CD4-positive, alpha-beta memory T cell (primary cell): ENCODE measurements at places on chromosomes 5 and 9.

GRCh38 chr5:74316064-74316603 lies 324.4 kb downstream of the ENC1 start:
- DNase-seq, result no peak

GRCh38 chr5:132677191-132677590 lies 3.4 kb downstream of the IL4 start:
- DNase-seq, result no peak

GRCh38 chr5:139278540-139279274 lies 14.8 kb upstream of the MATR3 start:
- no peak for DNase-seq

DNA sequence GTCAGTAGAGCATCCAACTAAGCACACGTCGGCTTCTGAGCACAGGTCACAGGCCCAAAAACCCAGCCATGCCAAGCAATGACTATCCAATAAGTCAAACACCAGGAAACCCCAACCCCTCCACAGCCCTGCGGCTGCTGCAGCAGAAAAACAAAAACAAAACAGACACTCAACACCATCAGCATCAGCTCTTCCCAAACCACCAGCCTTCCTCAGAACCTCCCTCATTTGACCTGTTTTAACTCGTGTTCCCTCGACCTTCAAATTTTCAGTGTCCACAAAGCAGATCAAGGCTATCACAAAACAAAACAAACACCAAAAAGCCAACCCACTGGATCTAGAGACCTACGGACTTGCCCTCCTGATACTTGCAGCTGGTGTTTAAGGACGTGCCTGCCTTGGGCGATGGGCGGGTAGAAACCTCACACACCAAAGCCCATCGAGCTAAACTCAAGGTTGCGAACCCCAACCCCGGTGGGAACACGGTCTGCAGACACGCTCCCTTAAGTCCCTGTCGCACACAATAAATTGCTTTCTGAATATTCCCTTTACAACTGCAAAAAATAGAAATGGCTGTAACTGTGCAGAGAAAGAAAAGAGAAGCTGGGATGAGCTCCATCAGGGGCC lies 247.1 kb upstream of the ANKRD55 start:
- peak; percentile 53 for DNase-seq

DNA sequence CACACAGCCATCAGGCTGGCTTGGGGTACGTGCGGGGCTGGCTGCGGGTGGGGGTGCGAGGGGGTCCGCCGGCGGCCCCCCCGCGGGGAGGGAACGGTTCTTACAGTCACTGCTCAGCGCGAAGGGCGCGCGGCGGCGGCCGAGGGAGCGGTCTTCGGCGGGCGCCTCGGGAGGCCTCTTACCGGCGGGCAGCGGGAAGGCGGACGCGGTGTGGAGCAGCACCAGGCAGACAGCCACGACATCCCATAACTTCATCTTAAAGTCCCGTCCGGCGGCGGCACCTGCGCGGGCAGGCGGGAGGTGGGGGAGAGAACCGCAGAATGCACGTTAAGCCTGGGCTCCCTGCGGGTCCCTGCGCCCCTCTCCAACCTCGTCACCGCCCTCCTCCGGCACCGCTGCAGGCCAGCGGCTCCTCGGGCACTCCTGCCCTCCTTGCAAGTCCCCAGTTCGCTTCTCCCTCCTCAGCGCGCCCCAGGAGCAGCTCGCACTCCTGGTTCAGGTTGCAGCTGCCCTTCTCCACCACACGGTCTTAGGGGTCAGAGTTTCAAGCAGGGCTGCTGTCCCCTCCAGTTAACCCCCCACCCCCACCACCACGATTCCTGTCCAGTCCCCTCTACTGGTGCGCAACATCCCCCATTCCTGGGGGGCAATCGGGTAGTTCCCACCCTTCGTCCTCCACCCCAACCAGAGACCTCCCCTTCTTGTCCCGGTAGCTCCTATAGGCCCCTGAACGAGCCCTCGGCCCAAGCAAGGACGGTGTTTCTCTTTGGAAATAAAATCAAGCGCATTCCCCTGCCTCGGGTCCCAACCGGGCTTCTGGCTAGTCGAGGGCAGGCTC lies 5.1 kb downstream of the GDNF start:
- no peak for DNase-seq

DNA sequence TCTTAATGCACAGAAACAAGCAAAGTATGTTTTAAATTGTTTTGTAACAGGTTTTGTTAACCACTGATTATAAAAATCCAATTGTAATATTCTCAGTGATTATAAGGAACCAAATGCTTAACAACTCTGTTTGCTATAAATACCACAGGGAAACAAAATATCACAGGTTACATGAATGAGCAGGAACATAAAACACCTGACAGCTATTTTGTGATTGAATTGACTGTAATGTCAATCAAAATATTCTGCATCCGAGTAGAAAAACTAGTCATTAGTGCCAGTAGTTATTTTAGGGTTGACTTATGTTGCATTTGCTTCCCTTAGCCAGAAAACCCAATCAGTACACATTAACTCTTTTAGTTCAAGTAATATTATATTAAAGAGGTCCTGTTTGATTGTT lies 1707.8 kb upstream of the ACO1 start:
- DNase-seq, result no peak

GRCh38 chr9:26426551-26427131 lies 466.0 kb downstream of the CAAP1 start:
- DNase-seq, result no peak

DNA sequence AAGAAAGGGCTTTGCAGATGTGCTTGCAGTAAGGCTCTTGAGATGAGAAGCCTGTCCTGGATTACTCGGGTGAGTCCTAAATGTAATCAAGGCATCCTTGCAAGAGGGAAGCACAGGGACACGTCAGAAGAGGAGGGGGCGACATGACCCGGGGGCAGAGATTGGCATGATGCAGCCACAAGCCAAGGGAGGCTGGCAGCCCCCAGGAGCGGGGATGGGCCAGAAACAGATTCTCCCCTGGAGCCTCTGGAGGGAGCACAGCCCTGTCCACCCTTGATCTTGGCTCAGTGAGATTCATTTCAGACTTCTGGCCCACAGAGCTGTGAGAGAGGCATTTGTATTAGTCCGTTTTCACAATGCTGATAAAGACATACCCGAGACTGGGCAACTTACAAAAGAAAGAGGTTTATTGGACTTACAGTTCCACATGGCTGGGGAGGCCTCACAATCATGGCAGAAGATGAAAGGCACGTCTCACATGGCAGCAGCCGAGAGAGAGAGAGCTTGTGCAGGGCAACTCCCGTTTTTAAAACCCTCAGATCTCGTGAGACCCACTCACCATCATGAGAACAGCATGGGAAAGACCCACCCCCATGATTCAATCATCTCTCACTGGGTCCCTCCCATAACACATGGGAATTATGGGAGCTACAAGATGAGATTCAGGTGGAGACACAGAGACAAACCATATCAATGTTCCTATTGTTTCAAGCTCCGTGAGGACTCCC lies 76.1 kb downstream of the ADAMTS2 start:
- no peak for DNase-seq

- DNase-seq, result no peak
These were observed 122.6 kb downstream of the FBXL17 start for GRCh38 chr5:108259306-108259705.

- DNase-seq, result no peak
These were observed 166.6 kb downstream of the CDK5RAP2 start for GRCh38 chr9:120413121-120414048.

GRCh38 chr5:134240421-134240962 lies 14.6 kb upstream of the PPP2CA start:
- DNase-seq, result no peak

- no peak for DNase-seq
These were observed 82.9 kb downstream of the NREP start for GRCh38 chr5:111673891-111674626.

- no peak for DNase-seq
These were observed 4.8 kb upstream of the ENTPD2 start for GRCh38 chr9:137058521-137059234.

GRCh38 chr5:113632996-113633395 lies 119.5 kb downstream of the YTHDC2 start:
- DNase-seq, result no peak

DNA sequence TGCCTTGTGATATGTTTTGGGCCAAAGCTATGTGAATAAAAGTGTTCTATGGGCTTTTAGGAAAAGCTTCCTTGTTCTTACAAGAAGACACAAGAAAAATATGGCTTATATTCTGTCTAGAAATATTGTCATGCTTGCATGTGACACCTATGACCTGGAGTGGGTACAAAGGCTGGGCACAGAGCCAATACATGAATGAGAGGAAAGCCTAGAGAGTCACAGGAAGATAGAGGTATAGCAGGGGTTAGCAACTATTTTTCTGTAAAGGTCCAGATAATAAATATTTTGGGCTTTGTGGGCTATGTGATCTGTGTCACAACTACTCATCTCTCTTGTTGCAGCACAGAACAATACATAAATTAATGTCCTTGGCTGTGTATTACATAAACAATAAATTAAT lies 196.6 kb upstream of the CD180 start:
- no peak for DNase-seq

DNA sequence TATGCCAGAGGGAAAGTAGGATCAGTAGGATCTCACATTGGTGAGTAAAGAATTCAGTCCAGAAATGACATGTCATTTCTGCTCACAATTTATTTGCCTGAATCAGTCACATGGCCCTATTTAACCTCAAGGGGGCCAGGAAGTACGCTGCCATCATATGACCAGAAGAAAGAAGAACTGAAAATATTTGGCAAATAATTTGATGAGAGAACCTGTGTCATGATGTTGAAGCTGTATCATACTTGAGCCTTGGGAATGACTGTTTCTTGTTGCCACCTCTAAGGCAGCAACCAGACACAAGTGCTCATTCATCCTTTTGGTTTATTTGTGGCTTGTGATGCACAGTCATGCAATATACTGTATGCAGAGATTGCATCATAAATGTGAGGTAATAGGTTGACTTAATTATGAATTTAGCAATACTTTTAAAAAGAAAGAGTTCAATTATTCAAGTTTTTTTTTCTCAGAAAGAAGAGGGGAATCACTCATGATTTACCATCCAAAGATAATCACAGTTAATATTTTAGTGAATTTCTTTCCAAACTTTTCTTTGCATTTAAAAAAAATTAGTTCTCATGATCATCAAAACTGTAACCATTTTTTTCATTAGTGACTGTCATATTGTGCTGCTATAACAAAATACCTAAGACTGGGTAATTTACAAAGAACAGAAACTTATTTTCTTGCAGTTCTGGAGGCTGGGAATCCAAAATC lies 8.2 kb upstream of the ZFYVE16 start:
- no peak for DNase-seq

- DNase-seq, result no peak
These were observed 166.8 kb downstream of the ATP10B start for GRCh38 chr5:160685219-160685618.

DNA sequence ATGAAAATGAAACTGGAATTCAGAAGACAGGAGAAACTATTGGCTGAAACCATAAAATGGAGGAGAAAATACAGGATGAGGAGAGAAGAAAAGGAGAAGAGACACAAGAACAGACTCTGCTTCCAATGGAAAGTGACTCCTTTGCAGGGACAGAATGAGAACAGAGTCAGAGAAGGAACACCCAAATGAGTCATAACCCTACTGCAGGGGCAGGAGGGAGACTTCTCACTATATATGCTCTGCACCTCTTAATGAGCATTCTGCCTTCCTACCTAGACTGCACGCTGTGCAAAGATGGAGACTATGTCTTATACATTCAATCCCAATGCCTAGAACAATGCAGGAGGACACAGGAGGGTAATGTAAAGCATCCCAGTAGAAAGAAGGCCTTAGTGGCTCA lies 2.1 kb downstream of the SAXO1 start:
- DNase-seq, result no peak

DNA sequence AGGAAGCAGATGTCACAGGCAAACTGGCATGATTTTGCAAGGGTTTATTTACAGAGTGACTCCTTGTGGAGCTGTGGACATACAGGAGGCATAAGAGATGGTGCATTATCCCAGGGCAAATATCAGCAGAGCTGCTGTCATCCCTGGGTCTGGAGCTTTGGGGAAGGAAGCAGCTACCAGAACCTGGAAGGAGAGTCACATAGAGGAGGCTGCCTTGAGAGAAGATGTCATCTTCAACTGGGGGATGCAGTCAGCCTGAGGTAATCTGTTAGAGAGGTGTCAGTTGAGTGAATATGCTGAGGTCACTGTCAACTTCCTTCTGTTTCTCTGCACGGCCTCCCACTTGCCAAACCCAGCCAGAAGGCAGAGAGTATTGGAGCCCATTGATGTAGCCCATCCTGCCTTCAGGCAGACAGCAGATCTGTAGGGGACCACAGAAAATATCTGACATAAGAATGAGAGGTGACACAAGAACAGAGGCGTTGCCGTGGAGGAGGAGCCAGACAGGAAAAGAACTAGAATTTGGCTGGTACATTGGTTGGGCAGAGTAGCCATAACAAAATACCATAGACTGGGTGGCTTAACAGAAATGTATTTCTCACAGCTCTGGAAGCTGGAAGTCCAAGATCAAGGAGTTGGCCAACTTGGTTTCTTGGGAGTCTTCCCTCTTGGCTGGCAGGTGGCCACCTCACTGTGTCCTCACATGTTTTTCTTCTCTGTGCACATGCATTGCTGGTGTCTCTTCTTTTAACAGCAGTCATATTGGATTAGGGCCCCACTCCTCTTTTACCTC lies 102.8 kb downstream of the SNX18 start:
- DNase-seq, result no peak

- no peak for DNase-seq
These were observed 159.8 kb upstream of the KLF9 start for GRCh38 chr9:70574151-70574837.

DNA sequence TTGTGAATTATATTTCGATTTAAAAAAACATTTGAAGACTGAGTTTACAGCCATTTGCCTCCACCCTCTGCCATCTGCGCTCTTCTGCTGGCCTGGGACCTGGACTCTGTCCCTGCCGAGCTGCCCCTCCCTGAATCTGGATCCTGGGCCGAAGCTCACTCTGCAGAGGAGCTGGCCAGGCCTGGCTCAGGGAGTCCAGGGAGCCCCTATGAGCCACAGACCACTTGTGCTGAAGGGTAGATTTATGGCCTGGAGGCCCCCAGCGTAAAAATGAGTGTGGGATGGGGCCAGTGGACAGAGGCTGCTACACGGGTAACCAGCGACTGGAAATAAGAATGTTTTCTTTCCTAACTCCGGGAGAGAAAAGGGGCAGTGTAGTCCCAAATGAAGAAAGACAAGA lies 129.8 kb downstream of the FGF18 start:
- no peak for DNase-seq

DNA sequence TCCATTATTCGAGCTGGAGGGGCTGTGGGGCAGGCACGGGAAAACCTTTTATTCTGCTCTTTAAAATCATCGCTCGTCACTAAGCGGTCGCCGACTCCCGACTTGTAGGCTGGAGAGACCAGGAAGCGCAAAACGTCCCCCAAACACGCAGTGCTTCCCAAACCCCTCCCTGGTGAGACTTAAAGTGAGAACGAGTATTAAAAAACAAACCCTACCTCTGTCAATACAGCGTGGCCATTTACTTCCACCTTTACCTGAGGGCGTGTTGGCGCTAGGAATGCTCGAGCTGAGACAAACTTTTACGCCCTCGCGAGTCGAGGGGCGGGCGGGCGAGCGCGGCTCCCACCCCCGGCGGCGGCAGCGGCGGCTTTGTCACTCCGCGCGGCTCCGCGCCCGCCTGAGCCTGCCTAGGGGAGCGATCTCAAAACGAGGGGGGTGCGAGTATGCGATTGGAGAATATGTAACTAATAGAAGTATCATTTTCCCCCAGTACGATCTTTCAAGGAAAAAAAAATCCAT lies at the start of gene NR2F1-AS1:
NR2F1-AS1 (minus strand) TSS at position 293 of the 519 bp plus-strand sequence.
- DNase-seq, result no peak
